ENCODE measurements at places on chromosomes 13 and 19.

DNA sequence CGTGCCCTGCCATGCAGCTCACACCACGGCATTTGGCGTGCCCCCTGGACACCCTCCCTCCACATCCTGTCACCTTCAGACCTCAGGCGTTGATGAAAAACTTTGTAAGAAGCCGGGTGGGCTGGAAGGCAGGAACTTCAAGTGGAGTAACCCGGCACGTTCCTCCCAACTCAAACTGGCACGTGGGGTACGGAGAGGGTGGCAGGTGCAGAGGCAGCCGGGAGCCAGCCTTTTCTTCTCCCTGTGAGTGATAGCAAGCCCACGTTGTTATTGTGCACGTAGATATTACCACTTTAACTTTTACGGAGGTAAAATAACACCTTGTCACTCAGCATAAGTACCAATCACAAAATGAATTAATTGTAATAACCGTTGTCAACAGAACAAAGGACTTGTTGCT lies 198.0 kb downstream of the ZNF536 start:
- DNase-seq, result no peak

DNA sequence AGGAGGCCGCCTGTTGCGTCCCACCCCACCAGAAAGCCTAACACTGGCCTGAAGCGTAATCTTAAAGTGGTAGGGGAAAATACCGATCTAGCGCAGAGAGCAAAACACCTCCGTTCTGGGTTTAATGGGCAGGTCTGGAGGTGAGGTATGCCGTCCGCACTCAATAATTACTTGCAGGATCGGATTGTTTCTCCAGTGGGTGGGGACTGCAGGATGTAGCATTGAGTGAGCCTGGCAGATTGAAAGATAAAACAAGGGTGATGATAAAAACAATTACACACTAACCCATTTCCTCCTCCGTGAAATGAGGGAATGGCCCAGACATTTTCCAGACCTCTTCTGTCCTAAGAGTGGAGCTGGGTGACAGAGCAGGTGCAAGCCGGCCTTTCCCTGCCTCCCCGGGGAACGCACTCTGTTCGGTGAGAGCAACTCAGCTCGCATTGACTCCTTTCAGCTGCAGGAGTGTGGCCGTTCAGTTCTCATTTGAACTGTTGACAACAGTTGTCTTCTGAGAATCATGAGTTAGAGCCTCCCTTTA lies 110.2 kb upstream of the DOCK9 start:
- DNase-seq, result peak; percentile 21

- peak; percentile 52 for DNase-seq
Observed at GRCh38 chr19:48539503-48540096, 12.4 kb upstream of the SULT2B1 start.

DNA sequence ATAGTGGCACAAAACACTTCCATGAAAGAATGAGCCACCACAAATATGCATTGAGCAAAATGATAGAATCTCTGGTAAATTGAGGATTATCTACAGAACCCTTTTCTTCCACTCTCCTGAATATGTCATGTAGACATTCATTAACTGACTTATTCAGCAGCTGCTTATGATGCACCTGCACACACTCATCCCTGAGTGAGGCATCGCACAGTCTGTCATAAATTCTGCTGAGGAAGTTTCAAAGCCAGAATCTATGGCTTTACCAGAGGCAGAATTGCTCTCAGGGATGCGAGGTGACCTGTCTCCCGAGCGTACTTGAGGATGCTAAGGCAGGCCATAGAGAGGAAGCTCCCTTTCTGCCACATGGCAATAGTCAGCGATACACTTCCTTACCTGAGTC lies 1090.2 kb downstream of the UQCRFS1 start:
- DNase-seq, result no peak

GRCh38 chr13:33277037-33277740 lies 8.4 kb downstream of the STARD13 start:
- DNase-seq, result no peak

- DNase-seq, result no peak
Observed at GRCh38 chr19:32719611-32720059, at the start of gene TDRD12. Gene TDRD12, plus strand, starts transcription at chr19:32719767. Its CDS starts 306 bp downstream, at chr19:32720073.

Measured in NCI-H2171 (cell line).